ENCODE measurements at places on chromosomes 7 and 10.

- DNase-seq, result peak; percentile 91
Observed at GRCh38 chr7:41943094-41943577, 240.2 kb upstream of the INHBA start.

- peak; percentile 40 for DNase-seq
Observed at GRCh38 chr7:28329661-28330363, 82.5 kb upstream of the CREB5 start.

DNA sequence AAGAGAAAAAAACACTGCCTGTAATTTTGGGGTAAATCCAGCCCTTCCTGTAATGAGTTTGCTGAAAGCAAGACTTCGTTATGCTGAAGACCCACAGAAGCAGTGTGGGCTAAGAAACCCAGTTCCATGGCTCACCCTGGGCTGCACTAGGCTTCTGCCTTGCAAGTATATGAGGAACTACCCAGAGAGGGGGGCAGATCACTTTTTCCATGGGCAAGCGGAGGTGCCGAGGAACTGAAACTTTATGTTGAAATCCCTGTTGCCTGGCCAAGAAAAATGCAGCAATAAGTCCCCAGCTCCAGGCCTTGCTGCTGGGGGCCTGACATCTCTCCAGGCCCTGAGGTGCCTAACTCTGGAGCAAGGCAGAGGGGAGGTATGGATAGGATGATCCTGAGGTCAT is 8.5 kb downstream of the RASSF4 start:
- peak; percentile 55 for DNase-seq

- DNase-seq, result no peak
Observed at GRCh38 chr7:915291-916218, 38.9 kb downstream of the ADAP1 start.

DNA sequence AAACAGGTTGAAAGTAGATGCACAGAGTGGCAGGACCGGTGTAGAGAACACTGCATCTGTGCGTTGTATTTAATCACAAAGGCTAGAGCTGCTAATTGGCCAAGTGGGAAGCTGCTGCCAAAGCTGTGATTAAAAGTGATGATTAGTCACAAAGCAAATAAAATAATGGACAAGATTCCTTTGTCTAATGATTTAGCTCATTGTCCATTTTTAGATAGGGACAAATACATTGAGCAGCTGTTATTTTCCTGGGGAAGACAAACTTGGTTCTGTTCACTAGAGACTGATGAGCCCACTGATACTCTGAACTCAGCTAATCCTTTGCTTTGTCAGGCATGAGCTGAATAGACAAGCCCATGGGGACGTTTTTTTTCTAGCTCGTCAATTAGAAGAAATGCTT is 19.7 kb downstream of the UBE3C start:
- DNase-seq, result no peak

GRCh38 chr7:112260911-112261310 is 54.4 kb downstream of the ZNF277 start:
- no peak for DNase-seq

DNA sequence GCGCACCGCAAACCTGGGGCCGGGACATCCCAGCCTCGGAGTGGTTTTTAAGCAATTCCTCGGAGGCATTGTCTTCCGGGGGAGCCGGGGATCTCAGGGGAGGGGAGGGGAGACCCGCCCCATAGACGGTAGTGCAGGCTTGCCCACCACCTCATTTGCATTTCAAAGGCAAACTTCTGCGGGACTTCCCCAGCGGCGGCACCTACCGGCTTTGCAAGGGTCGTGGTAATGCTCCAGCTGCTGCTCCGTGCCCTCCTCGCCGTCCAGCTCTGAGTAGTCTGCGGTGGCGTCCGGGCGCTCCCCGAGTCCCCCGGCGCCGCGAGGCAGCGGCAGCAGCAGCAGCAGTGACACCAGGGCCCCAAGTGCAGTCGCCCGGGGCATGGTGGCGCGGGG is 425 bp downstream of the TLL2 start:
- no peak for DNase-seq

GRCh38 chr10:10677479-10677878 is 340.2 kb upstream of the CELF2 start:
- peak; percentile 65 for DNase-seq

DNA sequence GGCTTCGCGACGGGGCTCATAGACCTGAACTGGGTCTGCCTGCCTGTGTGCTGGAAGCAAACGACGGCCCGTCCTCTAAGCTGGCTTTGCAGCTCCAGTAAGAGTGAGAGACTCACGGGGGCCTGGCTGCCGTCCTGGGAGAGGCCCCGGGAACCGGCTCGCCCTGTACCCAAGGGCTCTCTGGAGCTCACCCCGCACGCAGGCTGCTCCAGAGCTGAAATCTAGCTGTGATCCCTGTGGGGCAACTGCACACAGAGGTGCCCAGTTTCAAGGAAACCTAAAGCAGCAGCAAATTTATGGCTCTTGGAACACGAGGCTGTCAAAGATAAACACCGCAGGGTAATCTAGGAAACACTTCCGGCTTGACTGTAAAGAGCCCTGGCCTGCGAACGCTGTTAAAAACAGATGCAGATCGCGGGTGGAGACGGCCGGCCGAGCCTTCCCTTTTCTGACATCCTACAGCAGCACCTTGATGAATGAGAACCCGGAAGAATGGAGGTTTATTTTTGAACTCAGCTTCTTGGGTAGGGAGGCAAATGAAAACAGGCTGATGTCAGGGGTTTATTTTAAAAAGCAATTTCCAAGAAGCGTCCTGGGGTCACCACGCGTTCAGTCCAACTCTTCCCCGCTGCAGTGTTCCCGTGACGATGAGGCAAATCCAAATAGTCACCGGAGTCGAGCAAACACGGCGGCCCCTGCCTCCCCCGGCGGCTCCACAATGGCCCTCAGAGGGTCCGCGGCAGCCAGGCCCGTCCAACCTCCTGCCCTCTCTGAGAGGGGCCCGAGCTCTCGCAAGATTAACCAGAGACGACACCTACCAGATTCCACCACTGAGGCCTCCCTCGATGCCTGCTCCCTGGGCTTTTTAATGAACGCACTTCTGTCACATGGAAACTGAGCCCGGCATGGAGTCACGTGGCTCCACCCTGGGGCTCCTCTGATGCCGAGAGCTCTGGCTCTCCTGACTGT is 29.6 kb downstream of the AMZ1 start:
- peak; percentile 56 for DNase-seq

DNA sequence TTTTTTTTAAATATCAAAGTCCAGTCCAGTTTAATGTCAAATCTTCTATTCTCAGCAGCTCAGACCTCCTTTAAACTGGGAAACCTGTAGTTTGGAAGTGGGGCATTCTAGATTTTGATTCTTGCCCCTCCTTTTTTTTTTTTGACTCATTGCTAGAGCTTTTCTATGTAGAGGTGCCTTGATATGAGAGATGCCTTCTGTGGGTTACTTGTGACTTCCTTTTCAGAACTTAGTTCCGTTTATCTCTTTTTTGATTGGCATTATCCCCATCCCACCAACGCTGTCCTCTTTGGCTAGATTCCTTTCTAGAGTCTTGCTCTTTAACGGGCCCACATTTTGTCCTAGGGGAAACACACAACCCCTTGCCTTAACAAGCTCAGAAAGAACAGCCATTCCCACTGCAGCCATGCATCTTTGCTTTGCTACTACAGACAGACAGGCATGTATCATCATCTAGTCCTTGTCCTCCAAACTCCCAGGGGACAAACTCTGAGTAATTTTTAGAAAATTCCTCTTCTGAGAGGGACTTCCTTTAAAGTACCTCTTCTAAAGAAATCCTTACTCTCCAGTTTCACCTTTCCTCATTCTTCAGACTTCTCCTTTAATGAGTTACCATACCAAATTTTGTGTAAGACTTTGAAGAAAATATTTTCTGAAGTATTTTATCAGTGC is 153.6 kb downstream of the PHF14 start:
- no peak for DNase-seq

GRCh38 chr7:13282377-13282980 is 595.0 kb downstream of the ARL4A start:
- no peak for DNase-seq

DNA sequence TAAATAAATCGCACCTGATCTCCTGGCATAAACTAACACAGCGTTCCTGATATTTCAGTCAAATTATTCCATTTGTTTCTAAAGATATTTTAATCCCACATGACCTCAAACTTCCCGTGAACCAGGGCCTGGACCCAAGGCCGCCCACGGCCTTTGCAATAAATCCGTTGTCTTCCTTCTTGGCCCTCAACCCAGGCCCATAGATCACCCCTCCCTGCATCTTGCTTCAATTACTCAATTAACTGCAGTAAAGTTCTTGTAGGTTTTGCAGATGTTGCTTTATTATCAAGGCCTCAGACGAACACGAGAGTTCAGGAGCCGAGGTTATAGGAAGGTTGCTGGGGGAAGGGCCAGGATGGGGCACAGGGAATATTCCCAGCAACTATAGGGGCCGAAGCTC is 249.4 kb downstream of the RAB11FIP2 start:
- peak; percentile 28 for DNase-seq

- DNase-seq, result no peak
Observed at GRCh38 chr7:132654150-132654549, 77.9 kb upstream of the PLXNA4 start.

GRCh38 chr7:21656796-21657195 is 114.0 kb downstream of the DNAH11 start:
- no peak for DNase-seq

DNA sequence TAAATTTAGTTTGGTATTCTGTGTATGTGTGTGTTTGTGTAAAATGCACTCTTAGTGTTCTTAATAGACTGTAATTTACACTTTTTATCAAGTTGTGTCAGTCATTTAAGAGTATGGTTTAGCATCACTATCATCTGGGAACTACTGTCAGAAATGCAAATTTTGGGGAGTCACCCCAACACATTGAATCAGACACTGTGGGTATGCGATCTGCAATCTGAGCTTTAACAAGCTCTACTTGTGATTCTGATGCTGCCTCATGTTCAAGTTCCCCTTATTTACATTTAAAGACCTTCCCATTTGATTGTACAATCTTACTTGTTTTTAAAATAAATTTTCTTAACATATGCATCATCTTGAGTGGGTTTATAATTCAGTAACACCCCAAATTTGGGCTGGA is 218.1 kb upstream of the FOXP2 start:
- DNase-seq, result no peak

- DNase-seq, result peak; percentile 47
Observed at GRCh38 chr10:124152139-124153022, 59.0 kb upstream of the CHST15 start.

DNA sequence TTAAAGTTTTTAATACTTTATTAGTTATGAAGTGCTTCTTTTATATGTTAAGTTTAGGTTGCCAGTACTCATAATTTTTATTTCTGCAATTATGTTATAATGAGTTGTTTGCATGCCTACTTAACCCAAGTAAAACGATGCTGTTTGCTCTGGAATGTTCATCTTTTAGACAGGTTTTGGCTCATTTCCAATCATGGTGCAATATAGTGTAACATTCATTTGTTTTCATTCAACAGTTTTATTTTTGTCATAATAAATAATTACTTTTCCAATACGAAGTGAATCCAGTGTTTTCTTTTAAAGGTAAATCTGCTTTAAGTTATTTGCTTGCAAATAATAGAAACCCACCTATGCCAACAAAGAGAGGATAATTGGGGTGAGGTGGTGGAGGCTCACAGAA is 22.1 kb downstream of the ARL5B start:
- DNase-seq, result no peak

- no peak for DNase-seq
Observed at GRCh38 chr7:45687721-45688120, 113.6 kb downstream of the ADCY1 start.

- DNase-seq, result no peak
Observed at GRCh38 chr10:28930514-28931495, 253.5 kb downstream of the BAMBI start.

GRCh38 chr10:18204039-18204835 is 64.0 kb downstream of the CACNB2 start:
- no peak for DNase-seq

- peak; percentile 27 for DNase-seq
Observed at GRCh38 chr10:5376450-5376849, 11.7 kb downstream of the UCN3 start.

DNA sequence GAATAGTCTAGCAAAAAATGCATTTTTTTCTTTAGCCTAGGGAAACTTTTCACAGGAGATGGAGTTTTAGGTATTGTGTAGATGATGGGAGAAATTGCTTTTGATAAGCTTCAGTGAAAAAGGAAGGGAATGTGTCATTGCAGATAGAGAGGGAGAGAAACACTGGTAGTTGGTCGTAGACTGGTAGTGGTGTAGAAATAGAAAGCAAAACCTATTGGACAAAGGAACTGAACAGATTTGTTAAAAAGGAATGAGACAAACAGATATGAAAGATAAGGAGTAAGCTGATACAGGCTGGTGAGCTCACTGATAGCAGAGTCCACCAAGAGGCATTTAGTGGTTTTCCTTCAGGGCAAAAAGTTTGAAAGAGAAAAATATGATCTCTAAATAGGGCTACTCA is 94.3 kb downstream of the ZEB1 start:
- no peak for DNase-seq

DNA sequence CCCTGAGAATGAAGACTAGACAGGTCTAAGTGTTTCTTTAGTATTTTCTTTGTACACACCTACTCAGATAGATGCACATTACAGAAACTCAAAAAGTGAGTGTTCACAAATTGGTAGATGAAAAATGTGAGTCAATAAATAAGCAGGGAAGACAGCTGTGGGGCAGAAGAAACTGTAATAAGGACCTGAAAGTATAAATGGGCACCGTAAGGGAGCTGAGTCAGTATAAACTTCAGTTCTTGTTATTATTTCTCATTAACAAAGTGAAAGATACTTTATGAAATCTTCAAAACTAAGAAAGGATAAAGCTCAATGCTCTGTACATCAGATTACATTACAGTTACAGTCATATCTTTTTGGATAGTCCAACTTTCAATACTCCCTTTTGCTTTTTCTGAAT is 2.5 kb downstream of the MTPN start:
- no peak for DNase-seq

DNA sequence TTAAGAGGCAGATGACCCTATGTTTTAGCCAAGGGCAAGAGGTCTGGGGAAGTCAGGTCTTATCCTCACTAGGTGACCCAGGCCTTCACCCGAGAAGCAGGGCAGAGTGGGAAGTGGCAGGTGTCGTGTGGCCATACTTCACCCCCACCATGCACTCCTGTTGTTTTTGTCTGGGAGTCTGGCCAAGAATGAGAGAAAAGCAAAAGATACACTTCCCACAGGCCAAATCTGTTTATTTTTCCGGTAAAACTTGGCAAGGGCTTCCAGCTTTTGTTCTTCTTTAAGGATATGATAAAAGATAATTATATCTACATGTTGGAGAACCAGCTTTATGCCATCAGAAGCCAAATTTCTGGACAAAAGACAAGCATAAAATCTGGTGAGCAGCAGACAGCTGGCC is 137.4 kb upstream of the CDC14C start:
- DNase-seq, result no peak

GRCh38 chr10:118107541-118107940 is 60.8 kb upstream of the RAB11FIP2 start:
- no peak for DNase-seq

GRCh38 chr7:128877756-128878120 is 15.1 kb downstream of the ATP6V1F start:
- DNase-seq, result no peak

DNA sequence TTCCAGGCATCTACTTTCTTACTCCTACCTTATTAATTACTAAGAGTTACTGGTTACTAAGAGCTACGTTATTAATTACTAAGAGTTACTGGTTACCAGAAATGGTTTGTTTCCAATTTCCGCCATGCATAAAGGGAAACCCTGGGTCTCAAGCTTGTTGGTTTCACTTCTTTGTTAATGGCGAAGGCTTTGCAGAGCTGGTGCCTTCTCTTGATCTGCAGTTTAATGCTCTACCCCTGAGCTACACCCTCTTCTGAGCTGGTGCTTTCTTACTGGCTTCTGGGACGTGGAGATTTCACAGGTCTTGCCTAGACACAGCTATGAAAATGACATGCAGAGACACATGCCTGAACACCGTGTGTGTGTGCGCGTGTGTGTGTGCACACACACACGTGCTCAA is 560 bp downstream of the CPA4 start:
- DNase-seq, result no peak

Data from right hindlimb (tissue), 1 donor.